ENCODE measurements at places on chromosomes 1 and 21.

DNA sequence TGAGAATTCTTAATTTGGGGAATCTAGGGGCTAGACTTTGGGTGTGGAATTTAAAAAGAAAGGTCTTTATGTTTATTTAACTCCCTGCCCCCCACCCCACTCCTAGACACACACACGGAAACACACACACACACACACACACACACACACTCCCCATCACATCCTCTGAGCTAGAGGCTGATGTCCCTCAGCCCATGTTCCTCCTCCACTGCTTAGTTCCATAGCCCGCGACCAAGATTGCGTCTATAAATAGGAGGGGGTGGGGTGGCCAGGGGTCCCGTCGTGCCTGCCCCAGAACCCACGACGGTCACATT lies 655 bp upstream of the KIRREL1 start:
- DNase-seq = no peak

DNA sequence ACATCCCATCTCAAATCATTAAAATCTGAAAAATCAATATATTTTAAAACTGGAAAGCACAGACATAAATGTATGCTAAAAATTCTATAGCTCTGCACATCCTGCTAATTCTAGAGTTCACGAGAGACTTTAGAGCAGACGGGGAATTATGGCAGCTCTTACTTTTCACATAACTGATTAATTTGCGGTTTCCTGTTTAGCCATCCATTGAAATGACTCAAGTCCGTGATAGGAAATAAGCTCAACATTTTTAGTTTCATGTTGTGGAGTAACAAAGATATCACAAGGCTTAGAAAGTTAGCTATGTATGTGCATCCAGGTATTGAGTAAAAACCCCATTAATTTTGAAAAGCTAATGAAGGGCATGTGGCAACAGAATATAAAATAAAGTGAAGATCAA lies 123.2 kb downstream of the SMYD2 start:
- no peak for DNase-seq

DNA sequence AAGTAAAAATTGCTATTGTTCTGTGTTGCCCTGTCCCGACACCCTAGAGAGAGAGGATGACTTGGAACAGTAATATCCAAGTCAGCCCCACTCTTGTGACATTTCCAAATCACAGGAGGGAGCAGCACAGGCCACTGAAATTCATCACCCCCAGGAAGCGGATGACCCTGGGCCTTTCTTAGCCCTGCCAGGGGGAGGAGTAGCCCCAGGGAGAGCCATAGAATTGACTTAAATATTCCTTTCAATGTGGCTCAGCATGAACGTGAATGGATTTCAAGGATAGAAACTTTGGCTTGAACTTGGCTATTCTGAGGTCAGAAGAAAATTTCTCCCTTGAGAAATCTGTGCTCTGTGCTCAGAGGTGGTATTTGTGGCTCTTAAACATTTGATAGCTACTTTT lies 80.6 kb downstream of the CENPF start:
- no peak for DNase-seq

- no peak for DNase-seq
These were observed at the start of gene MAPKAPK2 for GRCh38 chr1:206684478-206685333. TSS of gene MAPKAPK2 (plus strand) at chr1:206684905. CDS start at chr1:206685230, 325 bp downstream.

- peak; percentile 4 for DNase-seq
These were observed 5.8 kb upstream of the MX1 start for GRCh38 chr21:41419921-41420862.

DNA sequence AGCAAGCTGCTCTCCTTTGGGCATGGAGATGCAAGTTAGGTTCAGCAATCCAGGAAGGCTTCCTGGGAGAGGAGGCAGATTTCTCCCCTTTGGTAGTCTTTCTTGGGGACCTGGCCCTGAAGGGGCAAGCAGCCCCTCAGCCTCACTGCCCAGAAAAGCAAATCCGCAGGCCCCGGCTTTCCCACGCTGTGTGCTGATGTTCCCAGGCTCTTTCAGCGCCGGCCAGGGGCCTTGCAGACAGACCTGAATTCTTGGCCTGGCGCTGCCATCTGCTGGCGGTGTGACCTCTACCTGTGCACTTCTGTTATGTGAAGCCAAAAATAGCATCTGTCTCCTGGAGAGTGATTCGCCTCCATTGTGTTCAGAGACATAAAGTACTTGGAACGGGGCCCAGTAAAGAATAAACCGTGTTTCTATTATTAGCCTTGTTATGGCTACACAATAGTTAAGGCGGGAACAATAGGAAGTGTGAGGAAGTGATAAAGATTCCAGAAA lies 64.8 kb downstream of the ALPL start:
- no peak for DNase-seq

GRCh38 chr1:185108321-185108720 lies 48.4 kb downstream of the TRMT1L start:
- no peak for DNase-seq

GRCh38 chr1:223811634-223812101 lies 34.1 kb downstream of the TP53BP2 start:
- DNase-seq = no peak

DNA sequence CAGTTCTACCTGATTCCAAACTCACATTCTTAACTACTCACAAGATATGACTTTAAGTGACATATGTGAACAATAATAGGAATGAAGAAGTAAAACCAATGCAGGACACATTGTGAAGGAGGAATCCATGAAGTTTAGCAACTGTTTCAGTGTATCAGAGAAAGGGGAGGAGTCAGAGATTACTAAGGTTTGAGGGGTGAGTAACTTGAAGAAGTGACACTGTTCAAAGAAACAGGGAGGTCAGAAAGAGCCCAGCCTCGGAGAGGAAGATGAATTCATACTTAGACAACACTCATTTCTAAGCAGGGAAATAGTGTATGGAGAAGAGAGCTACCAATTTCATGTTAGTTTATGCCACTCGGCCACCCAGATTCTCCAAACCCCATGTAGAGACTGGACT lies 28.2 kb upstream of the RPF1 start:
- DNase-seq = no peak

GRCh38 chr1:230855886-230856285 lies 12.4 kb downstream of the C1orf198 start:
- no peak for DNase-seq

GRCh38 chr1:167126811-167127210 lies 32.9 kb downstream of the STYXL2 start:
- DNase-seq = no peak

DNA sequence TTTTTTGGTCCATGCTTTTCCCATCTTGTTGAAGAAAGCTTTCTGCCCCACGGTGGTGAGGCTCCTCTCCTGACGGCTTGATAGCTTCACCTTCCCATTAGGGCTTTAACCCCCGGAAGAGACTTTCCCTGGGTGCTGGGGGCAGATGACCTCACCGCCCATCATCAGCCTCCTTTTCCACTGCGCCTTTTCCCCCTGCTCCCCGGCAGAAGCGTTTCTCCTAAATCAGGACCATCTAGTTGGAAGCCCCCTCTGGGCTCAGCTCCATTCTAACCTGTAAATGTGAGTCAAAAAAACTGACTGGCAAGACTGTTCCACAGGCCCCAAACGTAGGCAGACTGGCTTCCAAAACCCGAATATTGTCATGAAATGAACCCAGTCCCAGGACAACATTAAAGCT lies 6.7 kb downstream of the POFUT2 start:
- no peak for DNase-seq

DNA sequence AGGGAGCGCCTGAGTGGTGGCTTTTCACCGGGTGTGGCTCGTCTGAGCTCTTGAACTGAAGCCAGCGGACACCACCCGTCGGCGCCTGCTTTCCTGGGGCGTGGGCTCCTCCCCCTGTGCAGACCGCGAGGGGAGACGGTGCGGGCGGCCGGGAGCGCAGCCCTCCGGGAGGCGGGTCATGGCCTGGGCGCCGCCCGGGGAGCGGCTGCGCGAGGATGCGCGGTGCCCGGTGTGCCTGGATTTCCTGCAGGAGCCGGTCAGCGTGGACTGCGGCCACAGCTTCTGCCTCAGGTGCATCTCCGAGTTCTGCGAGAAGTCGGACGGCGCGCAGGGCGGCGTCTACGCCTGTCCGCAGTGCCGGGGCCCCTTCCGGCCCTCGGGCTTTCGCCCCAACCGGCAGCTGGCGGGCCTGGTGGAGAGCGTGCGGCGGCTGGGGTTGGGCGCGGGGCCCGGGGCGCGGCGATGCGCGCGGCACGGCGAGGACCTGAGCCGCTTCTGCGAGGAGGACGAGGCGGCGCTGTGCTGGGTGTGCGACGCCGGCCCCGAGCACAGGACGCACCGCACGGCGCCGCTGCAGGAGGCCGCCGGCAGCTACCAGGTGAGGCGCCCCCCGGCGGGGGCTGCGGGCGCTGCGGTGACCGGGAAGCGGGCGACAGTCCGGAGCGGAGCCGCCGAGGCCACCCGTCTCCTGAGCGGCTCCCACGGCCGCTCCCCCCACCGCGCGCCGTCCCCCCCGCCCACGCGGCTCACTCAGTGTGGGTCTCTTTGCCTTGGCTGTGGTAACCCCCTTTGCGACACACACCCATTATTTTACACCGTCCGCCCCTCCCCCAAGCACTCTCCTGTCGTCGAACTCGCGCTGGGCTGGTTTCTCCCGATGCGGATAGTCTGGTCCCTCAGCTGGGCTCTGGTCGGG lies at the start of gene TRIM58:
Gene TRIM58, plus strand, starts transcription at position 119 of the 916 bp plus-strand sequence. Its CDS starts 60 bp downstream, at position 179.
- no peak for DNase-seq

GRCh38 chr1:232283864-232284263 lies 346.1 kb downstream of the SIPA1L2 start:
- no peak for DNase-seq

GRCh38 chr1:40058453-40059337 lies 18.2 kb downstream of the CAP1 start:
- DNase-seq = no peak

DNA sequence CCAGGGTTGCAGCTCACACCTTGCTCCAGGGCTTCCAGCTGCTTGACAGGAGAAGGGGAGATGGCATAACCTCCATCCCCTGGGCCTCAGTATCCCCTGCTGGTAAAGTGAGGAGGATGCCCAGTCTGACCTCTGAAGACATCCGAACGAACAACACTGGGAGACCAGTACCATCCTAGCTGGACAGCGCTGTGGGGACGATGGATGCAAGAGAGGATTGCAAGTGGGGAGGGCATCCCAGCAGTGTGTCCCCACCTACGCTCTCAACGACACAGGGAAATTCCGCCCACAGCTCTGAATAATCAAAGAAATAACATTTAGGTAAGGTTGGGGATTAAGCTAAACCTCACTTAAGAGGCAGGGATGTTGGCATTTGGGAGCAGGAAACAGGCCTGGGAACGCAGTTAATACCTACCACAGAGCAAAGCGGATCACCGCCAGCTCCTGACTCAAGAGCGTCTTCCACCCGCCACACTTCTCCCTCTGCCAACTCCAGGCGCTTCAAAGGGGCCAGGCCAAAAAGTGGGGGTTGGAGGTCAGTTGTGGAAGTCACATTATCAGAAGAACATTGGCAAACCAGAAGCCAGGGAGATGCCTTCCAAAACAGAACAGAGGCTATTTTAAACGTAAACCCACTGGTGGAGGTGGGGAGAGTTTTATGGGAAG lies 47.6 kb downstream of the SSBP3 start:
- DNase-seq = no peak

- no peak for DNase-seq
These were observed 71.4 kb upstream of the GCLM start for GRCh38 chr1:93980320-93981273.

DNA sequence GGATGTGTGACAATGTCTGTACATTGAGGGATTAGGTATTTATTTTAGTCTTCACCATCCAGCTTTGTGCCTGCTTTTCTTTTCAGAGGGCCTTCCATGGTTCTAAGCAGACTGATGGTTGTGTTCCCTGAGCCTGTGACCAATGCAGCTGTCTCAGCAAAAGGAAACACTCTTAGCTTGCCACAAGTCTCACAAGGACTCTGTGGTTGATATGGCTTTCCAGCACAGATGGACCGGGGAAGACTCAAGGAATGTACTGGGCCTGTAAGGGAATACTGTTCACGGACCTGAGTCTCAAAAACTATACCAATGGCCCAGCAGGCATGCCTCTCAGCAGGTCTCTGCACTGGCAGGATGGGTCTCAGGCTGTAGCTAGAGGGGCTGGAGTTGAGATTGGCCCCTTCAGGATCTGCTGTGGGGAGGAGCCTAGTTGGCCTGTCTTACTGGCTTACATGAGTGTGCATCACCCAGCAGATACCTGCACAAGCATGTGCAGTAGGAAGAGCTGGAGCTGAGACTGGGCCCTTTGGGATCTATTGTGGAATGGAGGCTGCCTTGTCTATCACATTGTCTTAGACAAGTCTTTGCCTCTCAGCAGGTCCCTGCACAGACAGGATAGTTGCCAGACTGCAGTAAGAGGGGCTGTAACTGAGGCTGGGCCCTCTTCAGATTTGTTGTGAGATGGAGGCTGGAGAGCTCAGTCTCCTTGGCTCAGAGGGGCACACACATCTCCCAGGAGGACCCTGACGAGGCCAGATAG lies 52.0 kb upstream of the PDC start:
- DNase-seq = no peak

GRCh38 chr1:27071049-27071416 lies 58.4 kb upstream of the TENT5B start:
- DNase-seq = no peak

DNA sequence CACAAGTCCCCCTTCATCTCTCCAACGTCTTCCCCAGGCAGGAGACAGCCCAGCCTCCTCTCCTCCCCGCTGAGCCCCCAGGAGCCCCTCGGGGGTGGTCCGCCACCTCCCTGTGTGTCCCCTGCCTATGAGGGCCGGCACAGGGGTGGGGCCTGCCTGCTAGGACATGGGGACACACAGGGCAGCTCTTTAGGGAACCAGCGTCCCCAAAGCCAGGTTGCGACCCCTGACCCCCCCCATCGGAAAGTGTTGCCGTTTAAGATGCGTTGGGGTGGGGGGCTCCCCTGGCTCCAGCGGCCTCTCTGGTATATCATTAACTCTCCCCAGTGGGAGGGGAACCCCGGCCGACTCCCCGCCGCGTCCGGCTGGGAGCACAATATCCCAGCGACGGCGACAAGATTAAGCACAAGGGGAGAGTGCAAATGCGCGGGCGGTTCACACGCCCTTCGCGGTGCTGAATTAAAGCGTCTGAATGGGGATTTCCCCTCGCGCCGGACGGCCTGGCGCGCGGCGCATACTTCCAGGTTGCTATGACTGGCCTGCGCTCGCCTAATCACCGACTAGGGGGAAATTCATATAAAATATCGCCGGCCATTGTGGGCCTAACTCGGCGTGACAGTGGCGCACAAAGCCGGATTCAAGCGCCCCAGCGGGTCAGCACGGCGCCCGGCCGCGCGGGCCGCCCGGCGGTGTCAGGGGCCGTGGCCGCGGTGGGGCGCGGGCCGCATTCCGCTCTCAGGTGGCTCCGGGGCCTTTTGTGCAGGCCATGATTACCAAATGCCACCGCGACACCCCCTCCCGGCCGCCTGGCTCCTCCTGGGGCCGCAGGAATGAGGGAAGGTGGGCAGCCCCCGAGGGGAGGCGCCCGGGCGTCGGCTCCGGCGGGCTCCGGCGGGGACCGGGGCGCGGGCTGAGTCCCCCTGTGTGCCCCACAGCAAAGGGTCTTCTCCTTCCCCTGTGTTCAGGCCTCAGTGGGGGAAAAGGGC lies 30.9 kb downstream of the WNT3A start:
- DNase-seq = no peak

Data from HS-27A (cell line).